Activated T-helper 17 cell treated with anti-CD3 and anti-CD28 coated beads, Interleukin-2, amount 50 U/mL, for 72 hours (primary cell): ENCODE measurements at places on chromosomes 2 and 18.

GRCh38 chr2:135667045-135667444 is 74.6 kb upstream of the UBXN4 start:
- H3K27ac ChIP-seq: no peak overlapping the region
- H3K27me3 ChIP-seq: no peaks in the 10 kb centered on the region
- ATAC-seq: no peak

DNA sequence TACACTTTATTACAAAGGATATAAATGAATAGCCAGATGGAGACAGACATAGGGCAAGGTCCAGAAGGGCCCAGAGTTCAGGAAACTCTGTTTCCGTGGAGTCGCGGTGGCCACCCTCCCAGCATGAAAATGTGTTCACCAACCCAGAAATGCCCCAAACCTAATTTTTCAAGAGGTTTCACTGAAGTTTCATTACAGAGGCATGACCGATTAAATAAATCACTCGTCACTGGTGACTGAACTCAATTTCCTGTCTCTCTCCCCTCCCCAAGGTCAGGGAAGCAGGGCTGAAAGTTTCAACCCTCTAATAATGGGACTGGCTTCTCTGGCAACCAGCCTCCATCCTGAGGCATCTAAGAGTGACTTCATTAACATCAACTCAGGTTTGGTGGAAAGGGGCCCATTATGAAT is 22.4 kb downstream of the USP40 start:
- H3K4me1 ChIP-seq: no peaks in the 10 kb centered on the region
- peaks cover 38% of the 10 kb centered on the region for H3K36me3 ChIP-seq
- no peaks in the 10 kb centered on the region for H3K27me3 ChIP-seq
- ATAC-seq: no peak
- no peak overlapping the region for H3K27ac ChIP-seq

DNA sequence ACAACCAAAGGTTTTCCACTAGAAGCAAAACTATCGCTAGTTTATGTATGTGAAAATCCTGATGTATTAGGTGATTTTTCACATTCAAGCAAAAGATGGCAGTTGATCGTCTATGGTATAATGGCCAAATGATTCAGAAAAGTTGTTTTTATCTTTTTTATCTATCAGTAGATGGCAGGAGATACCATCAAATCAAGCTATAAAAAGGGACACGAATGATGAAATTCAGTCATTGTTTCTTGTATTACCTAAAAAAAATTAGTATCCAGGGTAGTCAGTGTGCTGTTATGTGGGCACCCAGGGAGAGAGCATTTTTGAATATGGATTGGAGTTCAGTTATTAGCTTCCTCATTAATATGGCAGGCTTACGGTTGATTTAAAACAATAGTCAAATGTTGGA is 22.9 kb upstream of the CAVIN2 start:
- H3K27ac ChIP-seq: no peak overlapping the region
- no peaks in the 10 kb centered on the region for H3K36me3 ChIP-seq
- peaks cover 18% of the 10 kb centered on the region for H3K27me3 ChIP-seq
- H3K4me1 ChIP-seq: no peaks in the 10 kb centered on the region

- H3K4me1 ChIP-seq: no peaks in the 10 kb centered on the region
- ATAC-seq: no peak
- H3K36me3 ChIP-seq: no peaks in the 10 kb centered on the region
- H3K27me3 ChIP-seq: peaks cover 10% of the 10 kb centered on the region
These were observed 38.8 kb downstream of the ADAM23 start for GRCh38 chr2:206482123-206482522.

DNA sequence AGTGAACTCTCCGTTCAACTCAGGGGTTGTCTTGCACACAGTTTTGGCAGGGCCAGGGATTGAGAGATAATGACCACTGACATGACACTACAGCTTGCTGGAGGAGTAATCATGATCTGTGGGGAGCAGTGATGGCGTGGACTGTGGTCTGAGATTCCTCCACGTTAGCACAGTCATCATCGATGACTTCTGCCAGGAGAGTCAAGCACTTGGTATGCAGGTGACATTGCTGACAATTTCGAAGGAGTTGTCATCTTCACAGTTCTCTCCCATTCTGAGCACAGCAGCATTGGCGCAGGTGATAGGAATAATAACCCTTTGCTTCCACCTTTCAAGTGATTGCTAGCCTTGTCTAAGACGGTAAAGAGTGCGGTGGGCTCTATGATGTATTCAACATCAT is 79.8 kb downstream of the SGPP2 start:
- no peaks in the 10 kb centered on the region for H3K27me3 ChIP-seq
- ATAC-seq: no peak
- peaks cover 13% of the 10 kb centered on the region for H3K4me1 ChIP-seq

- H3K27ac ChIP-seq: no peak overlapping the region
- H3K36me3 ChIP-seq: no peaks in the 10 kb centered on the region
- peaks cover 5% of the 10 kb centered on the region for H3K4me1 ChIP-seq
- no peak for ATAC-seq
- no peak overlapping the region for H3K4me3 ChIP-seq
- no peaks in the 10 kb centered on the region for H3K27me3 ChIP-seq
These were observed 142.7 kb downstream of the PRKCE start for GRCh38 chr2:45794134-45794617.

GRCh38 chr2:176488431-176488830 is 219.2 kb downstream of the MTX2 start:
- H3K36me3 ChIP-seq: no peaks in the 10 kb centered on the region
- no peaks in the 10 kb centered on the region for H3K4me1 ChIP-seq
- ATAC-seq: no peak
- H3K27me3 ChIP-seq: peaks cover 31% of the 10 kb centered on the region
- H3K4me3 ChIP-seq: no peak overlapping the region

DNA sequence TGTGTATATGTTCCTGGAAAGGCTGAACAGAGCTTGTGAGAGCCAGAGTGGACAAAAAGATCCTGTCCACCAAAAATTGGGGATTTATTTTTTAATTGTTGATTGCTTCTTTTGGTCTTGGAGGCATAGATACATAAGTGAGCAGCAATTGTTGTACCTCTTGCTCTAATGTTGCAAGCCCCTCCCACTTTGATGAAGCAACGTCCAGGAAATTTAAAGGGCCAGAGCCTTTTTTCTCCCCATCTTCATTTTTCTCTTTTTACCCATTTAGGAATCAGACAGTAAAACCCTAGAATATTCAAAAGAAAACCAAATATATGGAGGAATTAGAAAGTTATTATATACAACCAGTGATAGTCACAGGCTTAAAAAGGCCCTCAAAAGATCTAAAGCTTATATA is 871.8 kb upstream of the NRXN1 start:
- no peak overlapping the region for H3K27ac ChIP-seq
- H3K4me3 ChIP-seq: no peak overlapping the region
- H3K36me3 ChIP-seq: no peaks in the 10 kb centered on the region
- H3K27me3 ChIP-seq: no peaks in the 10 kb centered on the region
- H3K4me1 ChIP-seq: no peaks in the 10 kb centered on the region
- no peak for ATAC-seq

DNA sequence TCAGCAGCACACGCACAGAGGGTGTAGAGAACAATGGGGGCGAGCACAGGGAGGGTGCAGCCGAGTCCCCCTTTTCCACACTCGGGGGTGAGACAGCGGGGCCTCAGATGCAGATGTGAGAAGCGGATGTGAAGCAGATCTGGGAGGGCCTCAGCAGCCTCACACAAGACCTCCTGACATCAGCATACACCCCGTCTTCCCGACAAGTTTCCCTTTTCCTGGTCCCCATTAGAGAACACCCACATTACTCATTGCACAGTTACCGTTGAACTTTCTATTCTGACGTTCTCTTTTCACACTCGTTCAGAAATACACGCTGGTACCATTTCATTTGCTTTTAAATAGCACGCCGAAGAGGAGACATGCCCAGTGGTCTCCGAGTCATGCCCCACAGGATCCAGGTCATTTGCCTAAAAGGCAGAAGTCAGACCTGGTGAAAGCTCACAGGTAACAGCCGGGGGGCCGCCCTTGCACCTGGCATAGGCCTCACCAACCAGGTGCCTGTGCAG is 129.5 kb upstream of the ID2 start:
- H3K27me3 ChIP-seq: no peaks in the 10 kb centered on the region
- H3K4me1 ChIP-seq: peaks cover 15% of the 10 kb centered on the region
- ATAC-seq: no peak
- no peak overlapping the region for H3K27ac ChIP-seq
- no peak overlapping the region for H3K4me3 ChIP-seq

GRCh38 chr2:189337656-189338055 is 103.6 kb upstream of the WDR75 start:
- H3K4me1 ChIP-seq: no peaks in the 10 kb centered on the region
- no peak overlapping the region for H3K4me3 ChIP-seq
- no peak overlapping the region for H3K27ac ChIP-seq
- H3K36me3 ChIP-seq: no peaks in the 10 kb centered on the region

DNA sequence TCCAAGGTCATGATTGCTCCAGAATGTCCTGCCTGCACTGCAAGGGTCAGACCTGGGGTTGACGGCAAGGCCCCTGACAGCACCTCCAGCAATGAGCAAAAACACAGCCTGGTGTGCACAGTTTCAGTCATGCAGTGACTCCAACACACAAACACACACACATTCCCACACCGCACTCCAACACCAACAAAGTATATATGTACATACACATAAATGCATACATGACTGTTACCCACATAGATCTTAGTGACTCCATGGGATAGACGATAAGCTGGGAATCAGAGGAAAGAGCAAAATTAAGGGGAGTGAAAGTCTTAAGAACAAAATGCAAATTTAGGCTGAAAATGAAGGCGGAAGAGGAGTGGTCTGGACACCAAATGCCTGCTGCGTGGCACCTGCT is 112.7 kb upstream of the TEKT4 start:
- H3K27me3 ChIP-seq: peaks cover 2% of the 10 kb centered on the region
- no peaks in the 10 kb centered on the region for H3K4me1 ChIP-seq
- no peak overlapping the region for H3K4me3 ChIP-seq
- H3K27ac ChIP-seq: no peak overlapping the region

DNA sequence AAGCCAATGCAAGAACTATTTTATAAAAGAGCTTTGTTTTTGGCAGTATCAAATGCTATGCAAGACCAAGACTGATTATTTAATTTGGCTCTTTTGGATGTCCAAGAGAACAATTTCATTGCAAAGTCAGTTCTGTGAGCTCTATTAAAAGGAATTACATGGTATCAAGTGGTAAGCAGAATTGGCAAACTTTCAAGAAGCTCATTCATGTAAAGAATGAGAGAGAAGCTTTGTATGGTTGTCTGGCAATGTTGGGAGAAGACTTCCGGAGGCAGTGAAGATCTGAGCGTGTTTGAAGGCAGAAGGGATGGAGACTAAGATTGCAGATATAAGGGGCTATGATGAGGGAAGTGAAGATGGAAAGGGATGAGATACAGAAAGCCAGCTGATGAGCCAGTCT is 49.6 kb downstream of the CPS1 start:
- no peaks in the 10 kb centered on the region for H3K36me3 ChIP-seq
- no peak overlapping the region for H3K27ac ChIP-seq
- no peak overlapping the region for H3K4me3 ChIP-seq
- no peaks in the 10 kb centered on the region for H3K27me3 ChIP-seq

GRCh38 chr2:152485954-152486736 is 151.2 kb downstream of the FMNL2 start:
- no peaks in the 10 kb centered on the region for H3K4me1 ChIP-seq
- no peak for ATAC-seq
- peaks cover 9% of the 10 kb centered on the region for H3K27me3 ChIP-seq
- no peaks in the 10 kb centered on the region for H3K36me3 ChIP-seq

GRCh38 chr2:169672406-169672805 is 21.8 kb downstream of the CFAP210 start:
- no peak overlapping the region for H3K4me3 ChIP-seq
- no peaks in the 10 kb centered on the region for H3K36me3 ChIP-seq
- no peaks in the 10 kb centered on the region for H3K27me3 ChIP-seq
- H3K27ac ChIP-seq: no peak overlapping the region
- H3K4me1 ChIP-seq: no peaks in the 10 kb centered on the region
- ATAC-seq: no peak

DNA sequence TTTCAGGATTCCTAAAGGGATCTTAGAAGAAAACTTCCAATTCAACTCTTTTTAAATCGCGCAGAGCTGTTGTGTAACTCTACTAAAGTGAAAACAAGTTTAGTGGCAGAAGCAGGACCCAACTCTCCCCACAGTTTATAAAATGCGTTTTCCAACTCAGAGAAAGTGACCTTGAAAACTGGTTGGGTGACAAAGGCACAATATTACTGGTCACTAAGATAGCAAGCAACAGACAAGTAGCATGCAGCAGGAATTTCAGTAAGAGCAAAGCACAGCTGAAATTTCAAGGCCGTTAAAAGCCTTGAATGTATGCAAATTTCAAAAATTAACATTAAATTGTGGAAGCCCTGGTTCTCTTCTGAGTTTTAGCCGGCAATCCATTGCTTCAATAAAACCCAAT is 66.9 kb downstream of the STK39 start:
- H3K36me3 ChIP-seq: peaks cover 31% of the 10 kb centered on the region
- no peak overlapping the region for H3K4me3 ChIP-seq
- no peaks in the 10 kb centered on the region for H3K27me3 ChIP-seq
- no peak for ATAC-seq
- H3K27ac ChIP-seq: no peak overlapping the region

- H3K4me1 ChIP-seq: no peaks in the 10 kb centered on the region
- H3K4me3 ChIP-seq: no peak overlapping the region
- H3K27me3 ChIP-seq: peaks cover 7% of the 10 kb centered on the region
- no peaks in the 10 kb centered on the region for H3K36me3 ChIP-seq
- H3K27ac ChIP-seq: no peak overlapping the region
These were observed 1490.2 kb upstream of the SLC39A10 start for GRCh38 chr2:194166818-194167217.

DNA sequence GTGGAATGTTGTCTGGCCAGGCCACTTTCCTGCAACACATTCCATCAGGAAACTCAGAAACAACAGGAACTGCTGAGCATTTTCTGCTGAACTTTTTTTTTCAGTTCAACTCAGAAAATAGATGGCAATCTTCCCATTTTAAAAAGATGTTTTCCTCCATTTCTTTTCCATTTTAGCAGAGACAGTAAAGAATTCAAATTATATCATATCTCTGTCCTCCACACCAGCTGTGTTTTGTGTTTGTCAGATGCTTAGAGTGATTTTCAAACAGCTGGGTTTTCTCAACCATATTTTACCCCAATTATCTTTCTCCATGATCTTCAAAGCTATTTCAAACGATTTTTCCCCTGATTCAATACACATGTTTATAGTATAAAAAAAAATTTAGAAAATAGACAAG is 713.4 kb downstream of the LRRTM4 start:
- H3K27me3 ChIP-seq: no peaks in the 10 kb centered on the region
- H3K4me3 ChIP-seq: no peak overlapping the region
- no peaks in the 10 kb centered on the region for H3K4me1 ChIP-seq
- H3K27ac ChIP-seq: no peak overlapping the region
- no peaks in the 10 kb centered on the region for H3K36me3 ChIP-seq

DNA sequence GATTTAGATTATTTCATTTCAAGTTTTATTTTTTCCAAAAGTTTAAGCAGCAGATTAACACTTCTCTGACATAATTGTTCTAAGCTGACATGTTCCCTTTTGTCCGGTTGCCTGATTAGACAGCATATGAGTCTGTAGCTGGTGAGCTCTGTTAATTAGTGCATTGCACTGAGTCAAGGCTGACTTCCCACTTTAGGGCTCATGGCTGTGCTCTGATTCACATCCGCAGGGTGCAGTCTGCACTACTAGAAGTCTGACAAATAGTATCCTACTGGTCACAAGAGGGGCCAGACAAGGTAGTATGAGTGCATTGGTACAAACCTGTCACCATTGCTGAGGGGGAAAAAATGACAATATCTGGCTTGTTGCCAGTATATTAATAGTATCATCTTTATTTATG is 443.9 kb upstream of the ZNF804A start:
- no peaks in the 10 kb centered on the region for H3K4me1 ChIP-seq
- ATAC-seq: no peak
- no peak overlapping the region for H3K27ac ChIP-seq
- H3K27me3 ChIP-seq: no peaks in the 10 kb centered on the region
